ENCODE measurements at places on chromosomes 13 and 19.
A peak's percentile ranks its signal among the peaks of the same experiment; 100 is the strongest.

- DNase-seq, result no peak
These were observed 38.7 kb downstream of the IGFL2 start for GRCh38 chr19:46186717-46187101.

DNA sequence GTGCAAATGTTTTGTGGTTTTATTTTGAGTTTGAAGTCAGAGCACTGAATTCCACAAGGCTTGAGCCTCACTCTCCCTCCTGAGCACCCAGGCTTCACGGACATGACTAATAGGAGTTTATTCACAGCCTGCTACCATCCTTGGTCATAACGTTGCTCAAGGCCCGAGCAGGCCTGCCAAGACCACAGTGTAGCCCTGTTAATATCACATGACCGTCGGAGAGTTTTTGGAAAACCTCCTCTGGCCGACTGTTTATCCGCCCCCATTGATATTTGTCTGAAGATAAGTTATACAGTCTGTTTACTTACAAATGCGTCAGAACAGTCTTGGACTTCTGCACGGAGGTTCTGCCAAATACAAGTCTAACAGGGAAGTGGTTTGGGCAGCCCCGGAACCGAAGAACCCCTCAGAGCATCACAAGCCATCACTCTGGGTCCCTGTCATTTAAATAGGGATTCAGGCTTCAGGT lies 89.9 kb downstream of the COL4A2 start:
- no peak for DNase-seq

GRCh38 chr13:80642641-80643040 lies 301.7 kb upstream of the SPRY2 start:
- DNase-seq, result no peak

- peak; percentile 94 for DNase-seq
These were observed 12.4 kb downstream of the PRKD2 start for GRCh38 chr19:46704379-46705076.

GRCh38 chr13:63208826-63209225 lies 1793.2 kb upstream of the PCDH20 start:
- DNase-seq, result no peak

GRCh38 chr13:31310786-31311185 lies 111.0 kb downstream of the B3GLCT start:
- DNase-seq, result no peak

Data from stimulated activated naive CD8-positive, alpha-beta T cell treated with anti-CD3 and anti-CD28 coated beads, Interleukin-15, Interleukin-2, amounts not matched to agents 100 U/mL and 50 U/mL, for 24 hours (primary cell).